Brain (organoid and tissue), 16 donors: ENCODE measurements at places on chromosomes 5 and 9.

- no peak for DNase-seq
These were observed 53.0 kb downstream of the ZNF354C start for GRCh38 chr5:179113143-179113530.

DNA sequence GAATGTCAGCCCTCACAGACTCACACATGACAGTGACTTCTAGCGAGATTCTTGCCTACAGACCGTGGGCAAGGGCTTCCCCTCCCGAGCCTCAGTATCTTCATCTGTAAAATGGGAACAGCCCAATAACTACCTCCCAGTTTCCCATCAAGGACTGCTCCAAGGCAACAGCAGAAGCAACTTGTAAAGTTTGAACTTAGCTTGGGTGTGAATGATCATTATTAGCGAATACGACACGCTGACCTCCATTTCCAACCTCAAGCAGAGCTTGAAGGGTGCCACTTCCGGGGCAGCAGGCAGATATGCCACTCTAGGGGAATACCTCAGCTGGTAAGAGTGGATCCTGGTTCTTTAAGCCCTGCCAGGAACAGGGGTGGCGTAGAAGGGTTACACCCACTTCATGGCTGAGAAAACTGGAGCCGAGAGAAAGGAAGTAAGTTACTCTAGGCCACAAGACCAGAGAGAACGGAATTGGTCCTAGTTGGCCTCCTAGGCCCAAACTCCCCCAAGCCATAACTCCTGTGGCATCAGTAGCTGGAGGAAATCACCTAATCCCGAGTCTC lies 2.0 kb downstream of the RNF44 start:
- no peak for DNase-seq

DNA sequence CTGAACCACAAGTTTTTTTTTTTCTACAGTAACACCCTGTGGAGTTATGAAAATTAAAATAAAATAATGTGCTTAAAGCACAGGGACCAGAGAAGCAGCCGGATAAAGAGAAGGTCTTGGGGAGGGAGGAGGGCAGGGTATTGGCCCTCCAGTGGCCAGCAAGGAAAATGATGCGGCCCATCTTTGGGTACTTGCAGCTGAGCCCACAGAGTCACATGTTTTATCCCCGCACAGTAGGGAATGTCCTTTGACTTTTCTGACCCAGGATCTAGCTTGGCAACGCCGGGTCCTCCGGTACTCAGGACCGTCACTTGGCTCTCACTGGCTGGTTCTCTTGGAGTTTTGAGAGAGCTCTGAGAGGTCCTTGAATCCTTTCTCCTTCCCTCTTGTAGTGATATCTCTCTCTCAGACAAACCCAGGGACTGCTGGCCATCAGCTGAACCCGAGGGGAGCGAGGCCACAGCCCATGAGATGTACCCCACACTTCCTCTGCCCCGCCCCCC lies 35.3 kb upstream of the HSPA9 start:
- DNase-seq: peak; percentile 70

GRCh38 chr5:42784132-42784531 lies 27.5 kb downstream of the CCDC152 start:
- no peak for DNase-seq

- no peak for DNase-seq
These were observed 409.0 kb downstream of the GADD45G start for GRCh38 chr9:90013778-90014177.

GRCh38 chr9:2178034-2178734 lies 163.0 kb downstream of the SMARCA2 start:
- DNase-seq: no peak

- DNase-seq: no peak
These were observed 5.1 kb downstream of the TLN1 start for GRCh38 chr9:35726931-35727330.

DNA sequence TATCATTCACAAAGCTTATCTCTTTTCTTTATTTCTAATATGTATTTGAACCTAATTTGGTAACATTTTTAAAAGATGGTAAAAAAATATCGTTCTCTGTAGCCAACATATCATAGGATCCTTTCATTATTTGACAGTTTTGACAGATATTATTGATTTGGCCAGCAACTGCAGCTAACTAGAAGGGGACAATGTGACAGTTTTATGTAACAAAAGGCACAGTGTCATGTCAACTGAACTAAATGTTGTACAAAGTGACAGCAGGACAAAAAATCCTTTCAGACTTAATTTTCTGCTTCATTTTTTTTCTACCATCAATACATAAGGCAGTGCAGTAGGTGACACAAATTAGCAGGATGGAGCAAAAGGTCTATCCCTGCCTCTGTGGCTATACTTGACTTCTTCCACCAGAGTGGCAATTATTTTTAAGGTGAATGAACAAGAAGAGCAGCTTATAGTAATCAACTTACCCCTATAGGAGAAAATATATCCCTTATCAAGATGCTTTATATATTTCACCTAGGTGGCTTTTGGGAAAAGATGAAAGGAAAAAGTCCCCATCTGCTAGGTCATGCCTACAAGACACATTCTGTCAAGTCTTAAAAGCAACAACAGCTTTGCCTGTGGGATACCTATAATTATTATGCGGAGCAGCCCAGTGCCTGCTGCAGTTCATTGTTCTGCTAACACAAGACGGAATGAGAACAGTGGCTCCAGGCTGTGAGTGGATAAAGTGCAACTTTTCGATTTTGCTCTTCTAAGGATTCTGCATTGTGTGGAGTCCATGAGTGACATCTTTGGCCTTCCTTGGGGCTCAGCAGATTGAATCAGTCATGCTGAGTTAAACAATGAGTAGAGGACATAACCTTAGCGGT lies 694.9 kb downstream of the ISL1 start:
- DNase-seq: peak; percentile 93

GRCh38 chr5:14250084-14250695 lies 107.0 kb downstream of the TRIO start:
- DNase-seq: peak; percentile 96

GRCh38 chr5:106566031-106566430 lies 1104.7 kb downstream of the EFNA5 start:
- no peak for DNase-seq

- no peak for DNase-seq
These were observed 6.0 kb downstream of the KIF12 start for GRCh38 chr9:114093031-114093471.

DNA sequence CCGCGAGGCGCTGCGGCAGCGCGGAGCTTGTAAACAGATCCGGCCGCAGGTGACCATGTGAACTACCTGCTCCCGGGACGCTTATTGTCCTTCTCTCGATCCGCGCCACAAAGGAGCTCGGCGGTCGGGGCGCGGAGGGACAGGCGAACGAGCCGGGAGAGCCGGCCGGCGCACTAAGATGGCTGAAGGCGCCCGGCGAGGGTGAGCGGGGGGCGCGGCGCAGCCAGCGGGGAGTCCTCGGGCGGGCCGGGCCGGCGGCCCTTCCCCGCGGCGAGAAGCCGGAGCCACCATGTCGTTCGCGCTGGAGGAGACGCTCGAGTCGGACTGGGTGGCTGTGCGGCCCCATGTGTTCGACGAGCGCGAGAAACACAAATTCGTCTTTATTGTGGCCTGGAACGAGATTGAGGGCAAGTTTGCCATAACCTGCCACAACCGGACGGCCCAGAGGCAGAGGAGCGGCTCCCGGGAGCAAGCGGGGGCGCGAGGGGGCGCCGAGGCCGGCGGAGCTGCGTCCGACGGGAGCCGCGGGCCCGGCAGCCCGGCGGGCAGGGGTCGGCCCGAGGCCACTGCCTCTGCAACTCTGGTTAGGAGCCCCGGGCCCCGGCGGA lies 535 bp downstream of the JMY start:
- DNase-seq: no peak

DNA sequence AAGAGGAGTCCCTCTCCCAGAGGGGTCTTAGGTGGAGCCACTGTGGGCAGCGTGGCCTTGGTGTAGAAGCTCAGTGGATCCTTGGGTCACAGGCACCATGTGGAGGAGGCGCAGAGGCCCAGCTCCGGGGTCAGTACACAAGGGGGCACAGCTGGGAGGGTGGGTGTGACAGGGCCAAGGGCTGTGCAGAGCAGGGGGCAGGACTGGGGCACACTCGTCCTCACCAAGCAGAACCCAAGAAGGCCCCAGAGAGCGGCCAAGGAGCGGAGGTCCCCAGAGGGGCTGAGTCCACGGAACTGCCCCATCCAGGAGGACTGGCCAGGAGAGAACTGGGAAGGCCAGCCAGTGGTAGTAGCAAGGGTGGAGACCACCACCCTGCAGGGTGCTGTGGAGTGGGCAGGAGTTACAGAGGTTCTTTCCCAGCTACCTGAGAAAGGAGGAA lies 2.5 kb upstream of the LPCAT1 start:
- no peak for DNase-seq

DNA sequence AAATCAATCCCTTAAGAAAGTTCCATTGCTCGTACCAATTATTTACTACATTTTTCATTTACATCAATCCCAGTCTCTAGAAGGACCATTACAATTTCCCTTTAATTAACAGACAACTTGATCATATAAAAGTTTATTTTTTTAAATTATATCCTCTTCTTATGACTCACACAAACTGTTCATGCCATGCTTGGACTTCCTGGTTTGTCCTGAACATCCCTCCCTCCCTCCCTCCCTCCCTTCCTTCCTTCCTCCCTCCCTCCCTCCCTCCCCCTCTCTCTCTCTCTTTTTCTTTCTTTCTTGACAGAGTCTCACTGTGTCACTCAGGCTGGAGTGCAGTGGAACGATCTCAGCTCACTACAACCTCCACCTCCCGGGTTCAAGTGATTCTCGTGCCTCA lies 11.6 kb upstream of the CLTB start:
- no peak for DNase-seq

GRCh38 chr9:127734247-127734746 lies 797 bp downstream of the TOR2A start:
- DNase-seq: no peak

DNA sequence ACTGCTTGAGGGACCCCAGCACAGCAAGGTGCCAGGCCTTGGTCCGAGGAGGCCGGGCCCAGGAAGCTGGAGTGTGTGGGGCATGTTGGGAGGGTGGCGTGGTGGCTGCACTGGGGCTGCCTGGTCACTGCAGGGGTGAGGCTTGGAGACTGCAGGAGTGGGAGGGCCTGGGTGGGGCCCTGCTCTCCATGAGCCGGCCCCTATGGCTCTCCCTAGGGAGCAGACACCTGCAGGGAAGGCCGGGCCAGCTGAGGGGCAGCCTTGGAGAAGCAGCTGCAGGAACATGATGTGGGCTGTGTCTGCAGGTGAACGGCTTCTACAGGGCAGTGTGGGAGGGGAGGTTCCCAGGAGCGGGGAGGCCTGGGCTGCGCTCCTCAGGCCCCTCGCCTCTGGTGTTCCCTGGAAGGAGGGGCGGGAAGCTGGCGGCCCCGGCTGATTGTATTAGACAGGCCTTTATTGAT lies 41.7 kb upstream of the TMEM250 start:
- no peak for DNase-seq

DNA sequence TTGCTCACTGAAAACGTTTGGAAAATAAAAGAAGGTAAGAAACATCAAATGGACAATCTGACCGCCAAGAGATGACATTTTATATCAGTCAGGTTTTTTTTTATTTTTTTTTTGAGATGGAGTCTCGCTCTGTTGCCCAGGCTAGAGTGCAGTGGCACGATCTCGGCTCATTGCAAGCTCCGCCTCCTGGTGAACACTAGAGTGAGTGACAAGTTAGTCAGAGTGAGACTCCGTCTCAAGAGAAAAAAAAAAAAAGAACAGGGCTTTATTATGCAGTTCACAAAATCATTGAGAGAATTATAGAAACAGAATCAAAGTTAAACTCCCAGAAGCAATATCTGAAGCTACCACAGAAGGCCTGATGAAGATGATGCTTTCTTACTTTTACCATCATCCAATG lies 70.1 kb downstream of the DTWD2 start:
- no peak for DNase-seq

DNA sequence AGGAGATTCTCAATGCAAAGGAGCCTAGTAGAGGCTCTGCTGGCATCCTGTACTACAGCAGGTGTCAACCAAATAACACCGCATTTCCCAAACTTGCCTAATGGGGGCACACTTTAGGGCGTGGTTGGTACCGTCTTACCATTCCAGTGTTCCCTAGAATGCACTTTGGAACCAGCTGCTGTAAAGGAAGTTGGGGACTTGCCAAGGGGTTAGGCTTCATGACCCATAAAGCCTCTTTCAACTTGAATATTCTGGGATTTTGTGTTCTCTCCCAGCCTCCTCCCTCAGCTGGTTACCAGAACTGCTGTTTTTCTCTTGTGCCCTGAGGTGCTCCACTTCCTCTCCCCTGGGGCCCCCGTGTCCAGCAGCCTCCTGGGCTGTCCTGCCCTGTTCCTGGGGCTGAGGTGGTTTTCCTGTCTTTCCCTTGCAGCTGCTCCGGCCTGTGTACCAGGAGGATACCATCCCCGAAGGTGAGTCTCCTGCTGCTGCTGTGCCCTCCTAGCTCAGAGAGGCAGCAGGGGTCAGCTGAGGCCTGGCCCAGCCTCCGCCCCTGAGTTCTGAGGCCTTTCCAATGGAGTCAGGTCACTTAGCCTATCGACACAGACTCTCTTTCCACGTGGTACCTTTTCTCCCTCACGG lies 44.7 kb downstream of the RGS3 start:
- no peak for DNase-seq

- no peak for DNase-seq
These were observed 51.0 kb downstream of the COL27A1 start for GRCh38 chr9:114206221-114206789.

DNA sequence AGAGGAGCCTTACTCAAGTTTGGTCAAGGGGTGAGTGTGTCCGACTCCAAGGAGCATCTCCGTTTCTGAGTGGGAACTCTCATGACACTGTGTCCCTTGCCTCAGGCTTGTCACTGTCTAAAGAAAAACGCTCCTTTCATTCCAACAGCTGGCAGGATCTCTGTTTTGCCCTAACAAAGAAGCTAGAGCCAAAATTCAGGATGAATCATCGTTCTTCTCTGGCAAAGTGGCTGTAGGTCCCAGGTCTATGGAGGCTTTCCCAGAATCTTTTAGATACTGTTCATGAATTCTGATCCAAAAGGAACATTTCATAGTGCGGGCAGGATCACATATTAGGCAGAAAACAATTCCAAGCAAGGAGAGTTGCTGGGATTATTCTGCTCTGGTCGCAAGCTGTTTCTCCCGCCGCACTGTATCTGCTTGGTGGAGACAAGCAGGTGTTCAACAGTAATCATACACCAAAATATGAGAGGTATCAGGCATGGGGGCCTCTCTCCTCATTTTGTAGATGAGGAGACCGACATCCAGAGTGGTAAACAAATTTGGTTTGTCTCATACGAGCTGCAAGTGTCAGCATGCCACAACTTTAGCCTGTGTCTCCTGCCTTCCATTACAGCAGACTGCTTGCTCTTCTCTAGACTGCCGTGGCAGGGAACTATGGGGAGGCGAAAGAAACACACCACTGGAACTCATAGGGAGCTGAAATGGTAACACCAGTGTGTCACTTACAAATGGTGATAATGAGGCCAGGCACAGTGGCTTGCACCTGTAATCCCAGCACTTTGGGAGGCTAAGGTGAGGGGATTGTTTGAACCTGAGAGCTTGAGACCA lies 72.6 kb downstream of the ENTREP1 start:
- DNase-seq: peak; percentile 40

- no peak for DNase-seq
These were observed 11.6 kb downstream of the ERP44 start for GRCh38 chr9:100087218-100087617.

GRCh38 chr9:134539586-134540194 lies 101.9 kb upstream of the COL5A1 start:
- DNase-seq: no peak

- DNase-seq: no peak
These were observed 170.8 kb upstream of the MSX2 start for GRCh38 chr5:174553556-174553955.

- no peak for DNase-seq
These were observed 14.1 kb downstream of the BTNL9 start for GRCh38 chr5:181054138-181054537.
